Sciatic nerve (tissue), 2 donors: ENCODE measurements at places on chromosomes 1 and 21.

GRCh38 chr1:209364716-209365115 lies 218.8 kb upstream of the CAMK1G start:
- DNase-seq, result no peak

DNA sequence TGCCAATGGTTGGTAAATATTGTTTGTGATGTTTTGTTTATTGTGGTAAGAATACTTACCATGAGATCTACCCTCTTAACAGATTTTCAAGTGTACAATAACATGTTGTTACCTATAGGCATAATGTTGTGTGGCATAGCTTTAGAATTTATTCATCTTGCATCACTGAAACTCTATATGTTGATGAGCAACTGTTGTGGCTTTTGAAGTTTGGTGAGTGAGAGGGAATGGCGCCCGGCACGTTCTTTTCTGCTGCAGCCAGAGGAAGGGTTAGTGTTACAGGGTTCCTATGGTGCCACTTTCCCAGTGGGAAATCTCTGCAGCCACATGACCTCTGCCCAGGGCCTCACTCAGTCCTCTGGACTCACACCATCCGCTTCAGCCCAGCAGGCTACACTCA lies 342.5 kb upstream of the ADGRL2 start:
- DNase-seq, result no peak

- peak; percentile 61 for DNase-seq
Measured at GRCh38 chr1:18256282-18257235, 149.0 kb downstream of the IGSF21 start.

- no peak for DNase-seq
Measured at GRCh38 chr1:204262506-204263253, 48.9 kb upstream of the GOLT1A start.

DNA sequence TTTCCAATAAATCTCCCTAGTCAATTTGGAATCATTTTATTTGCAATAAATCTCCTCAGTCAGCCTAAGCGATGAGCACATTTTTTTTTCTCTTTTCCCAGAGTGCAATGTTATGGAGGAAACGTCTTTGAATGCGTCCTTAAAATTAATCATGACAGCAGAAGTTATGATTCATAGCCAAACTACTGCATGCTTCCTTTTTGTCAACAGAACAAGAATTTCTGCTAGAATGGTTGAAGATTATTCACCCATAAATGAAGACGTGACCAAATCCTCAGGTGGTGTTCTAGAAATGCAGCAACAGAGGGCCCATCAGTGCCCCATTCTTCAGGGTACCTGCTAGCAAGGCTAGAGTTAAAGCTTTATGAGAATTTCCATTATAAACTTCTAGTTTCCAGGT lies 407.9 kb upstream of the PKN2 start:
- DNase-seq, result no peak

GRCh38 chr1:24385160-24385940 lies 28.2 kb downstream of the STPG1 start:
- DNase-seq, result no peak

- DNase-seq, result peak; percentile 81
Measured at GRCh38 chr1:210292231-210292871, 36.4 kb upstream of the HHAT start.

DNA sequence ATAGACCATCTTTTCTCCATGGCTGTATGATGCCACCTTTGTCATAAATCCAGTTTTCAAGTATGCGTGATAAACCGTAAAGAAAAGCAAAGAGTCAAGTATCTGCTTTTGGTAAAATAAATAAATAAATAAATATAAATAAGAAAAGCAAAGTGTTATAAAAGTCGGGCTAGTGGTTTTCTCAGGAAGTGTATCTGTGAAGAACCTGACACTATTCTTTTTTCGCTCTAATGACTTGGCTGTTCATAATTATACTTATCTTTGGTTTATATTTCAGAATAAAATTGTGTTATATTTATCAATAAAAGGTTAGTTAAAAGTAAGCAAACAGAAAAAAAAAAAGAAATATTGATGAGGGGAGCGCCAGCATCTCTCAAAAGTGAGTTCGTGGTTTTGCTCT lies 594 bp upstream of the EXO5 start:
- no peak for DNase-seq

DNA sequence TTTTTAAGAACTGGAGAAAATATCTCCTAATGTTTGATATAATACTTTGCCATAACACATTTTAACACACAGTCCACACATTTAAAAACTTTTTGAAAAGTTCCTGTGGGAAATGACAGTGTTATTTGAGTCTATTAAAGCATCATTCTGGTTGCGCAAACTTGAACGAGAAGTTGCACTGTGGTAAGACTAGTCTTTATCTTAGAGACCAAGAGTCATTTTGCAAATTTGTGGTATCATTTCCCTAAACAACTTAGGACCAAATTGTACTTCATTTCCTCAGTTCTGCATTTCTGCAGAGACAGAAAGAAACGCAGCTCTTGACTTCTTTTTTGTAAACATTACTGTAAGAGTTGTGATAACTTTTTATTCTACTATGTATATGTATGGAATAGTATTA lies at the start of gene RGS18:
Gene RGS18, plus strand, starts transcription at position 282 of the 400 bp plus-strand sequence. CDS start 176 bp downstream, outside the sequence.
- DNase-seq, result no peak

- peak; percentile 60 for DNase-seq
Measured at GRCh38 chr1:213989002-213989855, 1.5 kb downstream of the PROX1 start.

GRCh38 chr1:161738627-161739287 lies 10.8 kb upstream of the DUSP12 start:
- peak; percentile 65 for DNase-seq

DNA sequence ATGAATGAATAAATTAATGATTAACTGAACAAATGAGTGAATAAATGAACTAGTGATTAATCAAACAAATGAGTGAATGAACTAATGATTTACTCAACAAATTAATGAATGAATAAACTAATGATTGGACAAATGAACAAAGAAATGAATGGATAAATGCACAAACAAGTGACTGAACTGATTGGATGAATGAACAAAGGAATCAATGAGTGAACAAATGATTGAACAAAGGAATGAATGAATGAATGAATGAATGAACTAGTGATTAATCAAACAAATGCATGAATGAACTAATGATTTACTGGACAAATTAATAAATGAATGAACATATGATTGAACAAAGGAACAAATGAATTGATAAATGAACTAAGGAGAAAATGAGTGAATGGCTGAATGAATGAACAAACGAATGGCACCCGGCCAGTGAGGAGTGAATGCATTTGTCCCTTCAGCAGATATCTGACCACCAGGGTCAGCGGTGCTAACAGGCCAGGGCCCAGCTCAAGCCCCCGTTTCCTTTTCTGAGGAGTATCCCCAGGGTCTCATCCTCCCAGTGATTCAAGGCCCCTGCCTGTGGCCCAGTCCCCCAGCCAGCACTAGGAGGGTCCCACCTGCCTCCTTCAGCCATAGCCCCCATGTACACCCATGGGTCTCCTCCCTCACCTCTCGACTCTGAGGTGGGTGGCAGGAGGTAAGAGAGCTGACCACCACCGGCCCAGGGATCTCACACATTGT lies 49.9 kb downstream of the WNT9A start:
- peak; percentile 50 for DNase-seq

GRCh38 chr1:2358651-2359640 lies 32.4 kb downstream of the MORN1 start:
- no peak for DNase-seq

GRCh38 chr1:178725466-178726086 lies 532 bp downstream of the RALGPS2 start:
- DNase-seq, result peak; percentile 68

- DNase-seq, result no peak
Measured at GRCh38 chr1:211882381-211883004, 51.9 kb upstream of the LPGAT1 start.

DNA sequence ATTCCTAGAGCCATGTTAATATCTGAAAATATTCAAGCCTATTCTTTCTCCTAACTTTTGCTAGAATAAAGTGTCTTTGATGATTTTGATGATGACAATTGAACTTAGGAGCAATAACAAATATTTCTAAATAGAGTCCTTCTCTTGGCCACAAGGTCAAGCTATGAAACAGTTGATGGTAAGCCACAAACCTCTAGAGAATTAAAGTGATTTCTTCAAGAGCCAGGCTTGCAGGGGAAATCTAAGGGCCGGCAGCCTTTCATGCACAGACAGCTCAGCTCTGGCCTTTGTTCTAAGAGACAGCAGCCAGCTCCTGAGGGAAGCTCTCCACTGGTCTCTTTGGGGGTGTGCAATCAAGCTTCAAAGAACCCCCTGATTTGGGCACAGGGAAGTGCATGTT lies 59.0 kb downstream of the SUSD4 start:
- DNase-seq, result no peak

DNA sequence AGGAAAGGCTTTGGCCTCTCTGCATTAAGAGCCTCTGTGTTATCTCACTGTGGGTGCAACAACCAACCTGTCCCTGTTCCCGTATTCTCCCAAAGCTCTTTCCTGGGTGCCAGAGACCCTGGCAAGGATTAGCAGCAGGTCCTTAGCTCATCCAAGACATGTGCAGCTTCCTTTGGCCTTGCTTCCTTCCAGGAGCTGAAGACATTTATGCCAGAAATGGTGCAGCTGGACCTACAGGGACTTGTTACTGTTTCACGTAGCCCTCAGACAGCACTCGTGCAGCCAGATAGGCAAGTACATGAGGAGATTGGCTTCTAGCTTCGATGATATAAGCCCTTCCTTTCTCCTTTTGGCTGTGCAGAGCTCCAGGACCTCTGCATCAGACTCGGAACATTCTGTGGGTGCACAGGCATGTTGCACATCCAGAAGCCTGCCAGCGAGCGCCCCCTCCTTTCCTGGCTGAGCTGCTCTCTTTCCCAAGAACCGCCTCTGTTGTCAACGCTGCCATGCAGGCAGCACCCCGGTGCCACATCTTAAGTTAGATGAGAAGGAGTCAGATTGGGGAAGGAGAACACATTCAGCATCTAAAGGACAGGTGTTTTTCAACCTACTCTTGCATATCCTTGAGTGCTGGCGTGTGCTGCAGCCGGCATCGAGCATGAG lies 284.5 kb upstream of the PLXNA2 start:
- DNase-seq, result no peak

GRCh38 chr1:224559981-224560728 lies 56.0 kb upstream of the CNIH3 start:
- DNase-seq, result no peak

DNA sequence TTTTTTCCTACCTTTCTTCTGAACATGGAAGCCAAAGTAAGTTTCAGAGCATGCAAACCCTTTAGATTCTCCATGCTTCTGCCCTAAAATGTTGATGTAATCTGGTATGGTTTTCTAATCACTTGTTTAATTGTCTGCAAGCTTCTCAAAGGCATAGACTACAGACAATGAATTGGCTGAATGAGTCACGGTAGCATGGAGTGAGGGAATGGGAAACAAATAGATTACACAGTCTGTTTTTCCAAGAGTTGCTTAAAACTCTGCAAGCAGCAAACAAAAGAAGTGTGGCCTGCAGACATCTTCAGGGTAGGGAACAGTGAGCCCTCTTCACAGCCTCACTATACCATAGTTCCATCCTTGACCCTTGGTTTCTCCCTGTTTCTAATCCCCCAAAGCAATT lies 326.0 kb downstream of the BARHL2 start:
- DNase-seq, result no peak

DNA sequence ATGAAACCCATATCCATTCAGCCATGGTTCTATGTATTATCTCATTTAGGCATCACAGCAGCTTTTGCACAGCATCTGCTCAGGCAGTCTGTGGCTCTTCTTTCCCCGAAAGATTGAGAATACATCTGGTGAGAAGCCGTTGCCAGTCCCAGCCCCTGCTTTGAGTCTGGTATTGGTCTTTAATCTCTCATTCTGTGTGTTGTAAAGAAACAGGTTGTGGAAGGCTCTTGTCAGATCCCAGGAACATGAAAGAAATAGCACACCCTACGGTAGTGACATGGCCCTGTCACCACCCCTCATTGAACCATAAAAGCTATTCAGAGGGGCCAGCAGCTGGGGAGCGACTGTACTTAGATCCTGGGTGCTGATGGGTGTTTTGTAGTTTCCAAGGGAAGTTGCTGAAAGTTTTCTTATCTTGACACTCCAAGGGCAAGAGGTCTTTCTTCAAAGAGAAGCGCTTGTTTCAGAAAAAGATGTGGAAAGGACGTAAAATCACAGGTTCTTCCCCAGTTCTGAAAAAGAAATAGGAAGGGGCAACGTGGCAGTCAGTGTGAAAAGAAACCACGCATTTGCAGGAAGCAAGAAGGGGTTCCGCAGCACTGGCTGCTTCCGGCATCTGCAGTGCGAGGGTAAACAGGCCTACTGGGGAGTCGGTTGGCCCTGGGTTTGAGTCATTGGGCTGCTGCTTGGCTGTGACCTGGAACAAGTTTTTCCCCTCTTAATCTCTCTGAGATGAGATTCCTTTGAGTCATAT lies 145.0 kb downstream of the DHRS3 start:
- DNase-seq, result no peak

DNA sequence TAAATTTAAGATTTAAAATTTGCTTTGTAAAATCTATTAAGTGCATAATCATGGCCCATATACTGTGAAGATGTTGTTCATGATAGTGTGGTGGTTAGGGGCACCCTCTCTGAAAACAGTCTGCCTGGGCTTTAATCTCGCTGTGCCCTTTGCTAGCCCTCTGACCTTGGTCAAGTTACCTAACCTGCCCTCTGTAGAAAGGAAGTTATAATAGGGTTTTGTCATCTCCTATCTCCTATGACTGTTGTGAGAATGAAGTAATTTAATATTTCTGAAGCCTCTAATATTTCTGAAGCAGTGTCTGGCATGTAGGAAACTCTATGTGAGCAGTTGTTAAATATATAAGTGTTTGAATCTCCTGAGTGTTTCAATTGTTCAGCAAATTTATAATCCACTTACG lies 116.6 kb upstream of the IVNS1ABP start:
- no peak for DNase-seq

DNA sequence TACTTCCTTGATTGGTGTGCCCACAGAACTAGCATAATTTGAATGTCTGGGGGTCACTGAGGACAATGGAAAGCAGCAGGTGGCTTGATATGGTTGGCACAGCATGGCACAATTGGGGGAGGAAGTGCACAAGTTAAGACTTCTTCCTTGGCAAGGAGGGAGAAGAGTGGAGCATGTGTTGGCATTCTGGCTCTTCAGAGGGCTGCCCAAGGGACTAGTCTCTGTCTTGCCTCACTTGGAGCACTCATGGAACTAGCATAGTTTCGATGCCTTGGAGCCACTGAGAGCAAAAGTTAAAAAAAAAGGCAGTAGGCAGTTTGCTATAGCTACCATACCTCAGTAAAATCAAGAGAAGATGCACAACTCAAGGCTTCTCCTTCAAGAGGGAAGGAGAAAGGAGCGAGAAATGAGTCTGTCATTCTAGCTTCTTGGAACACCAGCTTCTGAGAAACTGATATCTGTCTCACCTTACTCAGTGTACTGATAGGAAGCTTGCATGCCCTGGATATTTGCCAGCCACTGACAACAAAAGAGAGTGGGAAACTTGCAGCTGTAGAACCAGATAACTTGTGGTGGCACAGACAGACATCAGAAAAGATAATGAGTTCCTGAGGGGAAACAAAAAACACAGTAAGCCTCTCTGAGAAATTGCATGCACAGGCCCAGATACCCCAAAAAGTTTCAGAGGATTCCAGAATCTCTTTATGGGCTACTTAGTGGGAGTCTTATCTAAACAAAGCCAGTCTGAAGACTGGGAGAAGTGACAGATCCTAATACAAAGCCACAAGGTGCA lies 207.5 kb upstream of the SAMSN1 start:
- DNase-seq, result no peak

- DNase-seq, result peak; percentile 72
Measured at GRCh38 chr21:39715804-39716397, 29.1 kb upstream of the IGSF5 start.
